ENCODE measurements at places on chromosomes 5 and 9.
A peak's percentile ranks its signal among the peaks of the same experiment; 100 is the strongest.

DNA sequence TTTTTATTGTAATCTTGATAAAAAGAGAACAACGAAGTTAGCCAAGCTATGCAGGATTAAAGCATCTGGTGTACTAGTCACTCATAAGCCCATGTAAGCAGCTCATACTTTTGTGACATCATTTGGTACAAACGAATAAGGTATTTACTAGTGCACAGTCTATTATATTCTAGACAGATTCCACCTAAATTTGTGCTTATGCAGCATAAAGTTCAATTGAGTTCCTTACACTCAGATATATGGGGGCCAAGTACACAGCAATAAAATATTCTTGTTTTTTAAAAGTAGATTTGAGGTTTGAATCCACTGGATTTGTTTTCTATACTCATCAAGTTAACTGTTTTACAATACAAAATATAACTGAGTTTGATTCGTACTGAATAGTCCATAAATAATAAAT is 1621.2 kb downstream of the MAT2B start:
- DNase-seq, result no peak

GRCh38 chr9:6230037-6230780 is 14.6 kb downstream of the IL33 start:
- no peak for DNase-seq

DNA sequence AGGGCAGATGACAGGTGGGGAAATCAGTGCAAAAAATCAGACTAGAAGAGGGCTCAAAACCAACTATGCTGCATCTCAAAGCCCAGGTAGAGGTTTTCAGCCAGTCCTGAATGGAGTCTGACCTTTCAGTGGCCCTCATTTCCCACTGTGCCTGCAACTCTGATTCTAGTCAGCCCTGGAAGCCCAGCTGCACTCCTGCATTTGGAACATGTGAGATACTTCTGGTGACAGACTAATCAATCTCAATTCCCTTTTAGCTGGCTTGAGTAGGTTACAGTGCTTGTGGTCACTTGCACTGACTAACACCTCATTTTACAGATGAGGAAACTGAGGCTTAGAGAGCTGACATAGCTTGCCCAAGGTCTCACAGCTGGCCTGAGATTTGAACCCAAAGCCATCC is 7.9 kb upstream of the ACSL6 start:
- DNase-seq, result no peak

GRCh38 chr9:35728041-35728971 is 3.7 kb downstream of the TLN1 start:
- DNase-seq, result no peak

- DNase-seq, result no peak
Measured at GRCh38 chr9:21326526-21327139, 8.6 kb downstream of the KLHL9 start.

- no peak for DNase-seq
Measured at GRCh38 chr5:38756068-38756467, 89.7 kb upstream of the OSMR start.

- no peak for DNase-seq
Measured at GRCh38 chr5:77812926-77813589, 36.9 kb upstream of the TBCA start.

- DNase-seq, result no peak
Measured at GRCh38 chr9:129714511-129715061, 38.3 kb downstream of the PTGES start.

DNA sequence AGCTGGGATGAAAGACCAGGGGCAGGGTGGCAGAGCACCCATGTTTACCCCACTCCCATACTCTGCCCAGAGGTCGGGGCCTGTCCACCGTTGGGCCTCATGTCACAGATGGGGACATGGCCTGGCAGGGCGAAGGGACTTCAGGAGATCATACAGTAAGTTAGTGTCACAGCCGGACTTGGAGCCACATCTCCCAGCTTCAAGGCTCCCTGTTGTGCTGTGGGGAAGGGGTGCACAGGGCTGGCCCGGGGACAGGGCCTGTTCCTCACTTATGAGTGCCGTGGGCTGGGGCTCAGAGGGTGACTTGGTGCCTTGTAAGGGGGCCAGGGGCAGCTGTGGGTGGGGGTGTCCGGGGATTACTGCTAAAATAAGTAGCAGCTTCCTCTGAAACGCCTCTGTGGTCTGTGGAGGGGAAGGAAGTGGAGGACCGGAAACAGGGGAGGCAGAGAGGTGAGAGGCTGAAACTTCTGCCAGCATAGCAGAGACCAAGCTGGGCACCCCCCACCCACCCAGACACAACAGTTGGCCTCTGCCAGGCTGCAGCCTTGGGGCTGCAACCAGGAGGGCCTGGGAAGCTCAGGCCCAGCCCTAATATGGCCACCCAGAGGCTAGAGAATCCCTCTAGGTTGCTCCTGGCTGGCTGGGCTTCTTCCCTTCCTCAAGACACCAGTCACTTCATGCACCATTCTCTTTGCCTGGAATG is 41.1 kb upstream of the NEK6 start:
- DNase-seq, result no peak

DNA sequence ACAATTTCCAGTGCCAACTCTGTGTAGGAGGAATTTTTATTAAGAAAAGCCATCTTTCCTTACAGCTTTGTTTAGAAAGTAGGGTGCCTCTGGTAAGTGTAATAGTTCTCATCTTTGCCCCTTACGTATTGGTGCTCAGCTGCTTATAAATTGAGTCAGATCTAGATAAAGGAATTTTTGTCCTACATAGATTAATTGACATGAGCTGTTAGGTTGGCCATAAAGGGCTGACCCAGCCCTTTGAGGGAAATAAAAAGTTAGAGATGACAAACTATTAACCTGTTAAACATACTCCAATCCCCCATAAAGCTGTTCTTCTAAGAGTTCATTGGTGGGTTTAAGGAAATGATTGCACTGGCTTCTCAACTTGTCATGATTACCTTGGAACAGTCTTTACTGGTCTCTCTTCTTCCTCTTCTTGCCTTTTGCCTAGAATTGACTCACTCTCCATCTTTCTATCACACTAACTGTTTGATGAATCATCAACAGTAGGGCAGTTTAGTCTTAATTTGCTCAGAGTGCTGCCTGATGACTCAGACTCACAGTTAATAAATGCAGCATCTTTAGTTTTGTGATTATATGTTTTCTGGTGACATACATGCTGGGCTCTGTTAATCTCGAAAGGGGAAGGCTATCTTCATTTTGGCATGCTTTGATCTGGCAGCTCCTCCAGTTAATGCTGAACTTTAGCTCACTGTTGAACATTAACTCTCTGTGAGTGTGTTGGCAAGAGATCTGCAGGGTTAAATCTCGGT is 51.7 kb downstream of the ARHGAP26 start:
- DNase-seq, result no peak

- DNase-seq, result no peak
Measured at GRCh38 chr5:87829217-87829551, 416.5 kb upstream of the CCNH start.

- no peak for DNase-seq
Measured at GRCh38 chr9:30065888-30066287, 2318.6 kb upstream of the ACO1 start.

DNA sequence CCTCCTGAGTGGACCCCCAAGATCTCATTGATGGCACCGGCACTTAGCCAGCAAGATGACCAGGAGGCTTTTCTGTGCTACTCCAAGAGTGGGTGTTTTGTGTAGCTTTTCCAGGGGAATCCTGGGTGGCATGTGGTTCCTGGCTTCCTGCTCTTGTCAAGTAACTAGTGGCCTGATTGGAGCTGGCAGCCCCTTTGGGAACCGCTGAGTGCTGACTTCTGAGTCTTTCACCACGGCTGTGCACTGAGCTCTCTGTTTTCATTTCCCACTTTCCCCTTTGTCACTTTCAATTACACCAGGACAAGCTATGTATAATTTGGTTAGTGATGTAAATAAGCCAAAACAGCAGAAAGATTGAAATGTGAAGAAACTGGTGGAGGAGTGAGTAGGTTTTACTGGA is 255.4 kb downstream of the GOLPH3 start:
- DNase-seq, result no peak

GRCh38 chr9:99129091-99129490 is 24.2 kb downstream of the TGFBR1 start:
- DNase-seq, result no peak

DNA sequence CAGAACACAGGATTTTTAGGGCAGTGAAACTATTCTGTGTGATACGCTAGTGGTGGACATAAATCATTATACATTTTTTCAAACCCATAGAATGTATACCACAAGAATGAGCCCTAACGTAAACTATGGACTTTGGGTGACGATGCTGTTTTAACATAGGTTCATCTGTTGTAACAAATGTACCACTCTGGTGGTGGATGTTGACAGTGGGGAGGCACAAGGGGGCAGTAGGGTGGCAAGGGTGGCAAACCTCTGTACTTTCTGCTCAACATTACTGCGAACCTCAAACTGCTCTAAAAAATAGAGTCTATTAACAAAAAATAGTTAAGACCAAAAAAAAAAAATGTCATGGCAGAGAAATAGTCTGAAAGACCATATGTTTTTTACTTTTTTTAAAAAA is 9.1 kb upstream of the MVB12B start:
- DNase-seq, result peak; percentile 18

DNA sequence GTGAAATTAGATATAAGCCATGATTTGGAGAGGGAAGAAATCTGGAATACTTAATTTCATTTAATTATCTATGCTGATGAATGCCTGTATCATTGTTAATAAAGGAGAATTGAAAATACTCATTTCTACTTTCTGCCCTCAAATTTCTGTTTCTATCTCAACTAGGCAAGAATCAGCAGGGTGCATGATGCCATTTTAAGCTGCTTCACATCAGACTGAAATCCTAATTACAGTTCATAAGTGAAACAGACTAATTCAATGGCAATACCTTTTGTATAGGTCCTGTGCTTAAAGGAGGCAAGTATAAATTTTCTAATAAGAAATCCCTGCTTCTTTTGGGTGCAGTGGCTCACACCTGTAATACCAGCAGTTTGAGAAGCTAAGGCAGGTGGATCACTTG is 22.3 kb upstream of the TAL2 start:
- DNase-seq, result no peak

DNA sequence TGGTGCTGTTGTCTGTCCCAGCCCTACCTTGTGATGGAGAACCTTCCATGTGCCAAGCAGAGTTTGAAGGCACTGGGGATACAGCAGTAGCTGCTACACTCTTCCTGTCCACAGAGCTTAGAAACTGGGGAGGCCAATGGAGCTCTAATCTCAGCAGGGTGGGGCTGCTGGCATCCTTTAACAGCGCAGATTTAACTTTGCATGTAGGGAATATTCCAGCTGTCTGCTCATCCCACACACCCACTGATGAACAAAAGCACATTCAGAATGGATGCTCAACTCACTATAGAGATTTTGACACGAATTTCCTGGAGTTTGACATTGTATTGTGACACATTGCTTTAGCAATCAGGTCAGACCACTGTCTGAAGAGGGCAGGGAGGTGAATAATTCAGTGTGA is 49.0 kb downstream of the TMEM215 start:
- no peak for DNase-seq

GRCh38 chr5:172701291-172701656 is 60.2 kb downstream of the NEURL1B start:
- no peak for DNase-seq

All from stimulated activated CD8-positive, alpha-beta memory T cell treated with anti-CD3 and anti-CD28 coated beads, Interleukin-7, amount 100 ng/mL, for 1 hour (primary cell).